Hippocampal formation (tissue), 2 donors: ENCODE measurements at places on chromosomes 3 and 15.

DNA sequence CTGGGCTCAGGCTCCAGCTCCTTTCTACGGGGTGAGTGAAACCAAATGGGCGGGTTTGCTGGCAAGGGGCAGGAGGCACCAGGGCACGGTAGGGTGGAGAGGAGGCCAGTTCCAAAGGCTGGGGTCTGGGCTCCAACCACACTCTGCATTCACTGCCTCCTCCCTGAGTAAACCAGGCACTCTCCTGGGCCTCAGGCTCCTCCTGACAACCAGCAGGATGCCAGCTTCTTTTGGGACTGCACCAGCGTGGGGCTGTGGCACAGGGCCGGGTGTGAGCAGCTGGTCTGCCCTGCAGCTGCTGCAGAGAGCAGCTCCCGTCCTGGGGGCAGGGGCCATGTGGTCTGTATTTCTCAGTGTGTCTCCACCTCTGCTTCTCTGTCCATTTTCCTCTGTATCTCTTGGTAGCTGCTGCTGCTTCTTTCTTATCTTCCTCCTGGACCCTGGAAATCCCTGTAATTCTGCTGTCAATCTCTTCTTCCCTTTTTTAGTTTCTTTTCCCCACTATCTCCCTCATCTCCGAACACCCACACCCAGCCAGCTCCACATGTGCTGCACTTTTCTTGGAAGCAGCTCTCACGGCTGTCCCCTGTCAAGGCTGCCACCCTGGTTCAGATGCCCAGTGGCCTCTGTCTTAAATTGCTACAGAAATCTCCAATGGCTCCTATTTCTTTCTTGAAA is 54.9 kb upstream of the TBC1D21 start:
- no peak for DNase-seq

DNA sequence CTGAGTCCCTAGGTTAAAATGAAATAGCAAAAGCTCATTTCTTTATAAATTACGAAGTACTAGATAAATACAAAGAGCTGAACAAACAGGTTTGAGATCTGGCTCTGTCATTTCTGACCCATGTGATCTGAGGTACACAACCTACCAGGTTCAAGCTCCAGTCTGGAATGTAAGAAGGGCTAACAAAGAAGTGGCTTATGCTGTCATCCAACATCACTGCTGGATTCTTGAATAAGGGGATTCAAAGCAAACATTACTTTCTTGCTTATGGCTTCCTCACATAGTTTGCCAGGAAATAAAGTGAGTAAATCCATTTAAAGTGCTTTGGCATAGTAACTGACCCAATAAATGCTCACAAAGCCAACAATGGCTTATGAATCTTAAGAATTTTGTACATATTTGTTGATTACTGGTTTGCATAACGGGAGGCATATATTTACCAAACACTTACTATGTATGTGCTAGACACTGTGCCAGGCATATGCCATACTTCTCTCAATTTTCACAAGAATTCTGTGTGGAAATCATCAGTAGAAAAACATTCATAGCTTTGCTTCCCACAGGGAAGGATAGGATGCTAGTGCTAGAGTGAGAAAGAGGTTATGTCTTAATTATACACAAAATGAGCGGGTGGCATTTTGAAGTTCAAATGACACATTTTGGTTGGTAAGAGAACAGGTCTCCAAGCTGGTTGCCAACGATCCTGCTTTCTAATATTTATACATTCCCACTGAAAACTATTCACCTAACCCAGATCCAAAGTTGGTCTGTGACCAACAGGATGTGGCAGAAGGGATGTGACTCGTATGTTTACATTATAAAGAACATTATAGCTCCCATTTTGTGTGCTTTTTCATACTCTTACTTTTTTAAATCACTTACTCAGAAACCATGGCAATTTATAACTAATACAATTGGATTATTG is 38.7 kb upstream of the CSPG5 start:
- no peak for DNase-seq

DNA sequence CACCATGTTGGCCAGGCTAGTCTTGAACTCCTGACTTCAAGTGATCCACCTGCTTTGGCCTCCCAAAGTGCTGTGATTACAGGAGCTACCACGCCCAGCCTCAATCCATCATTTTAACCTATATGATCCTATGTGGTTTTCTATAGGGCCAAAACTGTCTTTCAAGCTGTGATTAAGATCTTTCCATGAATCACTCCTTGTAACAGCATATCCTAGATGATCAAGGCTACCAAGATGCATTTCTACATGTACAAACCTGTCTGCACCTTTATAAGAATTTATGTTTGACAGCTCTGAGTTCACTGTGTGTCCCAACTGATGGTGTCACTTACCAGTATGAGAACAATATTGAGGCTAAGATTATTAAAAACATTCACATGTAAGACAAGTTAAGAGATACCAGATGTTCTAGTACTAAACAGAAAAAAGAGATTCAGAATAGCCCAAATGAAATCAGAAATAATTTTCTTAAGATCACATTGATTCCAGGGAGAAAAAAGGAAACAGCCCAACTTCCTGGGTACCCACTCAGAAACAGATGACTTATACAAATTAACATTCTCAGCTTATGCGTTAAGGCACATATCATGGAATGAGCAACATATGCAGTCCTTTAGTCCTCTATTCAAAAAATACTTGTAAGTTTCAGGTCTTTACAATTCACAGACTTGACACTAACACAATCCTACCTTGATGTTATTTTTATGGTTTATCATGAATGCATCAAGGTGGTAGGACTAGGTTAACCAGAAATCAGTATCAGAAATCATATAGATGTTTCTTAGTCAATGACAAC is 24.8 kb upstream of the PPIB start:
- no peak for DNase-seq

- DNase-seq = no peak
Measured at GRCh38 chr3:61812517-61812916, 251.1 kb downstream of the PTPRG start.

DNA sequence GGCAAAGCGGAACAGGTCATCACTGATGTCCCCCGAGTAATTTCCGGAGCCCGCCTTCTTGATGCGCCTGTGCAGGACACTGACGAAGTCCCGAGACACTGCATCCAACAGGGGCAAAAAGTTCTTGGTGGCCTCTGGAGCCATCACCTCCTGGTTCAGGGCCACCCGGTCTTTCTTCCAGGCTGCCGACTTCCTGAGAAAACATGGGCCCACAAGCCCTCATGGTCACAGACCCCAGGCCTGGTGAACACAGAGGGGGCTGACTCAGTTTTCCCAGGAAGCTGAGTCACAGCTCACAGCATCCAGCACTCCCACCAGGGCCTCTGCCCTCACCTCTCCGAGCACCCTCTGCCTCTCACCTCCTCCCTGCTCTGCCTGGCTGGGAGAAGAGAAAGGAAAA is 22.4 kb downstream of the CYP11A1 start:
- DNase-seq = no peak

DNA sequence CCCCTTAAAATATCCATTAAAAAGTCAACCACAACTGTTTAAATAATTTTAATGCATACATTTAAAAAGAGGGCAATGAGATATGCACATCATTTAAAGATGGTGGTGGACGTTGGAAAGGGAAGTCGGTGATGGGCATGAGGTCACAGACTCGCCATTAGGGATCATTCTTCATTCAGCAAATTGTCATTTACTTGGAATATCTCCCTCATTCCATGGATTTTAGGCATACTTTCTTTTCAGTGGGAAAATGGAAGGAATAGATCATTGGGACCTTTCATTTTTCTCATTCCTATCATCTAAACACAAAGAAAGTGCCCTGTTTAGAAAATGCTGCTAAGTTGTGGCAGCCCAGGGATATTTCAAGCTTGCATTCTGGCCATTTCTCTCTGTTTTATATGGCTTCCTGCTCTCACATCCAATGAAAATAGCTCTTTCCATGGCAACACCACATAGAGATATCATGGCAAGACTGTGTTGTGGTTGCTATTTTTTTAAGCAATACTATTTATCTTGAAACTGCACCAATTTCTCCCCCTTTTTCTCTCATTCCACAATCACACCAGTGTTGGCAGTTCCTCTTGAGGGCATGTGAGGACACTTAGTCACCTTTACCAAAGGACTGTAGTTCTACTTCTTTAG is 40.7 kb upstream of the LMCD1 start:
- no peak for DNase-seq

GRCh38 chr15:59399465-59400102 is 26.9 kb upstream of the MYO1E start:
- no peak for DNase-seq

GRCh38 chr3:89260721-89261120 is 153.3 kb downstream of the EPHA3 start:
- DNase-seq = no peak

GRCh38 chr15:68435966-68436365 is 4.0 kb upstream of the ITGA11 start:
- no peak for DNase-seq

DNA sequence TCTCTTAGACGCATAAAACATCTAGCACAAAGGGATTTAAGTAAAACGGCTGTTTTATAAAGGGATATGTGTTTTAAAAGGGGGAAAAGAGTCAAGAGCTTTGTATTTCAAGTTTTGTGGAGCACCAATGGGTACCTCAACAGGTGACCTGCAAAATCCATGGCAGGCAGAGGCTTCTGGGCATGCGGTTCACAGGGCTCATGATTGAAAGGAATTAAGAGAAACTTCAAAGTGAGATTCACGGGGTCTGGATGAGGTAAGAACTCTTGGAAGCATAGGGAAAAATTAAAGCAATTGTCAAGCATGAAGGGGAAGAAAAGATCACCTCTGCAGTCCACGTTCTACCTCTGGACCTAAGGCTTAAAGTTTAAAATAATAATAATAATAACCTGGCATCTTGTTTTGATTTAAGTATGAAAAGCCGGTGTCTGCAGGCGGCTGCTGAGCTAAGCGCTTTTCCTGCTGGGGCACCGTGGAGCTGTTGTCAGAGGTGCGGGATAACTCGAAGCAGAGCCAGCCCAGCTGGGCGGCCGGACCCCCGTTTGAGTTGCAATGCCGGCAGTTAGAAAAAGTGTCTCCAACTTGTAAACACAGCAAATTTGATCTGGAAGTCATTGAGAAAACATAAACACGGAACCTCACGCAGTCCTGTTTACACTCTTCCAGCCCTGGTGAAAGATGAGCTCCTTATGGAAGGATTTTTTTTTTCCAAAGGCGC is 40.5 kb downstream of the HES1 start:
- no peak for DNase-seq

DNA sequence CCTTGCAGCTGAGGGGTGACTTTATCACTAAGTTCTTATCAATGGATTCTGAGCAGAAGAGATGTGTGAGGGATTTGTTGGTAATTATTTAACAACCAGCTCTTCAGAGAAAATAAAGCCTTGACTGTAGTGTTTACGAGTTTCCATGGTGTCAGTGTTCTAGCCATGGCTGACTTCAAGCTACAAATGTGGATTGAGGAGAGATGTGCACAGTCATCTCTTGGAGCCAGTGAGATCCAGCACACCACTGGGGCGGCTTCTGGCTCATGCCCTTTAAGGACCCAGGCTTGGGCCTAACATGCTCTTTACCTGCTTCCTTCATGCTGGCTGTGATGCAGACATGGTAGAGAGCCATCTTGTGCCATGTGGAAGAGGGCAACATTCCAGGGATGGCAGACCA is 145.6 kb upstream of the MRPS22 start:
- no peak for DNase-seq

DNA sequence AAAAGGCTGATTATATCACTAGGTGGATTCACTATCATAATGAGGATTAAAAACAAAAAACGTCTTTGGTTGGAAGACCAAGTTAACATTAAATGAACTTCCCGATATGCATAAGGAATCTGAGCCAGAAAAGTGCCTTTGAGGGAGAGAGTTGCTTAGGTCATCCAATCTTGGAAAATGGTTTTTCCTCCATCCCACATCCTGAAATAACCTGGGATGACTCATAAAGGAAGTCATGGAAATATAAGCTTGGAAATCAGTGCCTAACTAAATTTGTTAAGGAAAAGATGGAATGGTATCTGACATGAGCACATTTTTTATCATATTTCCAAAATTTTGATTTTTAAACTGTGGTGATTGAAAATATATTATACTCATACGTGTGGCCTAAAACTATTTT is 66.0 kb downstream of the KBTBD8 start:
- DNase-seq = no peak

- no peak for DNase-seq
Measured at GRCh38 chr3:24963762-24964625, 464.1 kb upstream of the RARB start.

DNA sequence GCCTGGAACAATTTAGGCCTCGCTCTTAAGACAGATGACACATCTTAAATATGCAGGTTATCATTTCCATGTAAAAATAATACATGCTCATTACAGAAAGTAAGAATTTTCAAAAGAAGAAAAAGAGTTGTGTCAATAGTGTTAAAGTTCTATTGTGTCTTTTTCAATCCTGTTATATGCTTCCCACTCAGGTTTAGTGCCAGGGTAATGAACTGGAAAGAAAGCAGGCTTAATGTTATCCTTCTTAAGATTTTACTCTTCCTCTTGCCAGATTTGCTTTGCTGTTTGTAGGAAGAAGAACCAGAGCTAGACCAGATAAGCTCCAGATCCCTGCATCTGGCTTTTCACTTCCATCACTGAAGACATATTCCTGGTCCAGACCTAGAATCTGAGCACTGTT is 128.6 kb downstream of the TPRG1 start:
- DNase-seq = no peak

DNA sequence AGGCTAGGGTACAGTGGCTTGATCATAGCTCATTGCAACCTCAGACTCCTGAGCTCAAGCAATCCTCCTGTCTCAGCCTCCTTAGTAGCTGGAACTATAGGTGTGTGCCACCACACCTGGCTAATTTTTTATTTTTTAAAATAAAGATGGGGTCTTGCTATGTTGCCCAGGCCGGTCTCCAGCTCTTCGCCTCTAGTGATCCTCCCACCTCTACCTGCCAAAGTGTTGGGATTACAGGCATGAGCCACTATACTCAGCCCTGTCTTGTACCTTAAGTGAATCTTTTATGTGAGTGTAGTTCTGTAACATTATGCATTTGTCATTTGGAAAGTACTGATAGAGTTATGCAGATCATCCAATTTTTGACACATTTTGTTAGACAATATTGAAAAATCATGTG is 66.9 kb upstream of the C15orf39 start:
- DNase-seq = no peak

DNA sequence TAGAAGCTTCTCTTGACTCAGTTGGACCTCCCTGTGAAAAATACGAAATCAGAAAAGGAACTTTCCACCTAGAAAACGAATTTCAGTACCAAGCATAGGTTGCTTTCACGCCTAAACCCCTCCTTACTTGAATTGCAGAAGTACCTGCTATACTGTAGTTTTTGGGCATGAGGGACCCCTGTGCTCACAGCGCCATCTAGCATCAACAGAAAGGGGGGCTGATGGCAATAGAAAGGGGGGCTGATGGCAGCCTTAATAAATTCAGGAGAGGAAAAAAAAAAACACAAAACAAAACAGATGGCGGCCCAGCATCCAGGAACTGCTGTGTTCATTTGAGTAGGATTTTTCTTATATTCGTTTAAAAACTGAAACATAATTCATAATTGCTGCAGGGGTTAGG is 96.7 kb downstream of the NPAP1 start:
- DNase-seq = no peak

DNA sequence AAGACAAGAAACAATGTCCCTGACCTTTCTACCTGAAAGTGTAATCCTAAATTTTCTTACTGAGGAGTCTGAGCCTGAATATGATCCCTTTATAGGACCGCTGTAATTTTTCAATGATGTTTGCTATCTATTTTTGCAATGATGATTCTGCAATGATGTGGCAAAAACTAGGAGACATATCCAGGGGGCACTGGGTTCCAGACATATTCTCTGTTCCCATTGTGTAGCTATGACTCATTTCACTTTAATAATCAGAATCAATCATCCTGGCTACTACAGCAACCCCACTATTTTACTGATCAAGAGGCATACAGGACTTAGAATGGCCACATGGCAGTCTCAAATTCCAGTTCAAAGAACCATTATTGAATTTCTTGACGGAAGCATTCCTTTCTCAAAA is 85.9 kb downstream of the AQR start:
- no peak for DNase-seq

GRCh38 chr3:189978753-189979152 is 141.9 kb downstream of the P3H2 start:
- no peak for DNase-seq
